ENCODE measurements at places on chromosomes 7 and 10. TPM values are rescaled to one million over a fixed set of nuclear protein-coding genes. Genes with fewer than 3 reads are reported as not detected.

DNA sequence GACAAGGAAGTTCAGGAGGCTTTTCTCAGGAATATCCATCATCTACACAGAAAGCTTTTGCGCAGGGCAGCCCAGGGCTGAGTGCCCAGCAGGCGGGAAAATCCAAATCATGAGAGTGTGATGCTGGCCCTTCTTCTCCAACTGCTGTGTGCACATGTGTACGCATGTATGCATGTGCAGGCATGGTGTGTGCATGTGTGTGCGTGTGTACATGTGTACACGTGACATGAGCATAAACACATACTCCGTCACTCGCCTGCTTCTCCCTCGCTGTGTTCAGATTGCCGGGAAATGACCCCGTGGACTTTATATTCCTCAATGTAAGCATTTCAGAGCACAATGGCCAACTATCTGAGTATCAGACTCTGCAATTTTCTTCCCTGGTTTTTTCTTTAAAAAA is 85.1 kb downstream of the PRPF18 start:
- H3K27ac ChIP-seq: peak overlapping the region; percentile 61
- peaks cover 43% of the 10 kb centered on the region for H3K4me1 ChIP-seq
- H3K36me3 ChIP-seq: peaks cover 11% of the 10 kb centered on the region
- H3K4me3 ChIP-seq: no peak overlapping the region
- DNase-seq: no peak

DNA sequence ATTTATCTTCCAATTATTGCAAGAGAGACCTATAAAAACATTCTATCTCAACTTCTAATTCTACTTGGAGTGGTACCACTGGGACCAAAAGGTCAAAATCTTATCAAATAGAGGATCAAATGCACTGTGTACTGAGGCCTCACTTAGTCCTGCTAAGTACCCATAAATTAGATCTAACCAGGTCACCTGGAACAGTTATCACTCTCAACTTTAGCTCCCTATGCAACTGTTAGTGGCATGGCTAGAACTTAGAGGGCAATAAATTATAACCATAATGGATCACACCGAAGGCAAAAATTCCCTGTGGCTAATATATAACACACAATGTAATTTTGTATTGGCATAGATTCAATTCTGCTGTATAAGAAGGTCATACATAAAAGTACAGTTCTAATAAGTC is 428.9 kb downstream of the PCDH15 start:
- no peak overlapping the region for H3K27ac ChIP-seq
- no peak for DNase-seq
- H3K27me3 ChIP-seq: no peaks in the 10 kb centered on the region
- H3K4me3 ChIP-seq: no peak overlapping the region
- H3K4me1 ChIP-seq: no peaks in the 10 kb centered on the region
- no peaks in the 10 kb centered on the region for H3K36me3 ChIP-seq

- H3K36me3 ChIP-seq: no peaks in the 10 kb centered on the region
- DNase-seq: no peak
- H3K4me3 ChIP-seq: no peak overlapping the region
- peaks cover 10% of the 10 kb centered on the region for H3K4me1 ChIP-seq
Measured at GRCh38 chr10:48941427-48942075, 1.9 kb upstream of the LRRC18 start.

DNA sequence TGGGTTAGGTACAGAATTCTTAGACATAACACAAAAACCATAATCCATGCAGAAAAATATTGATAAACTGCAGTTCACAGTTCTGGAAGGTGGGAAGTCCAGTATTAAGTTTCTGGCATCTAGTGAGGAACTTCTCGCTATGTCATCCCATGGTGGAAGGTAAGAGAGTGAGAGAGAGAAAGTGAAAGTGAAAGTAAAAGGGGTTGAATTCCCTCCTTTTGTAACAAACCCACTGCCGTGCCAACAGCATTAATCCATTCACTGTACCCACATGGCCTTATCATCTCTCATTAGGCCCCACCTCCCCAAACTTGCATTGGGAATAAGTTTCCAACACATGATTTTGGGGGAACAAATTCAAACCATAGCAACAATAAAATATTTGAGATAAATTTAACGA is 17.1 kb downstream of the ZNF485 start:
- H3K27me3 ChIP-seq: no peaks in the 10 kb centered on the region
- no peak overlapping the region for H3K27ac ChIP-seq
- H3K4me1 ChIP-seq: no peaks in the 10 kb centered on the region
- no peak for DNase-seq
- H3K4me3 ChIP-seq: no peak overlapping the region

GRCh38 chr7:69374044-69374425 is 224.2 kb upstream of the AUTS2 start:
- no peaks in the 10 kb centered on the region for H3K36me3 ChIP-seq
- H3K4me3 ChIP-seq: no peak overlapping the region
- peaks cover 2% of the 10 kb centered on the region for H3K4me1 ChIP-seq
- H3K27me3 ChIP-seq: peaks cover 7% of the 10 kb centered on the region
- DNase-seq: no peak

Gene UNC5B
- 31.6 TPM for total RNA-seq

DNA sequence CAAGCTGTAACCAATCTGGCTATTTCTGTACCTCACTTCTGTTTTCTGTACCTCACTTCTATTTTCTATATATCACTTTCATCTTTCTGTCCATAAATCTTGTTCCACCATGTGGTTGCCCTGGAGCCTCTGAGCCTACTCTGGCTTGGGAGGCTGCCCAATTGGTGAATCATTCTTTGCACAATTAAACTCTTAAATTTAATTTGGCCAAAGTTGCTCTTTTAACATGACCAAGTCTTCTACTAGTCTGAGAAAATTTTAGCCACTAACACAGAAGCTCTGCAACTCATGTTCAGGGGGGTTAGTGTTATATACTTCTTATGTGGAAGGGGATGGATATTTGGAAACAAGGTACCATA is 503.5 kb downstream of the KIF20B start:
- H3K27me3 ChIP-seq: no peaks in the 10 kb centered on the region
- no peaks in the 10 kb centered on the region for H3K36me3 ChIP-seq
- H3K4me3 ChIP-seq: no peak overlapping the region
- H3K4me1 ChIP-seq: no peaks in the 10 kb centered on the region
- no peak overlapping the region for H3K27ac ChIP-seq

Gene PON3
- 0.62 TPM for total RNA-seq

DNA sequence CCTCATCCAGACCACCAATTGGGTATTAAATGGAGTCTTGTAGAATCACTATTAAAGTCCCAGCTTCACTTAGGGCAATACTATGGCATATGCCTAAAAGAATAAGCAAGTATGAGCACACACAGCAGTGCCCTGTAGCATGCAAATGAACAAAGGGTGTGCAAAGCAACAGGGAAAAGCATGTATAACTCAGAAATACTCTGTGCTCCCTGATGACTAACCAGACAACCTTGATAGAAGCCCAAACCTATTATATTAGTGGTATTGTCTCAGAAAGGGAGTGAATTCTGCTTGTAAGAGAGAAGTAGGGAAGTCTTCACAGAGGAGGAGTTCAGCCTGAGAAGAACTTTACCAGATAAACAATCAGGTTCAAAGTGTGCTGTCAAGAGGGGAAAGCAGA is 131.2 kb downstream of the DGKI start:
- DNase-seq: no peak
- H3K4me3 ChIP-seq: no peak overlapping the region
- no peak overlapping the region for H3K27ac ChIP-seq

Gene FOXI2
- total RNA-seq: 1.4 TPM

DNA sequence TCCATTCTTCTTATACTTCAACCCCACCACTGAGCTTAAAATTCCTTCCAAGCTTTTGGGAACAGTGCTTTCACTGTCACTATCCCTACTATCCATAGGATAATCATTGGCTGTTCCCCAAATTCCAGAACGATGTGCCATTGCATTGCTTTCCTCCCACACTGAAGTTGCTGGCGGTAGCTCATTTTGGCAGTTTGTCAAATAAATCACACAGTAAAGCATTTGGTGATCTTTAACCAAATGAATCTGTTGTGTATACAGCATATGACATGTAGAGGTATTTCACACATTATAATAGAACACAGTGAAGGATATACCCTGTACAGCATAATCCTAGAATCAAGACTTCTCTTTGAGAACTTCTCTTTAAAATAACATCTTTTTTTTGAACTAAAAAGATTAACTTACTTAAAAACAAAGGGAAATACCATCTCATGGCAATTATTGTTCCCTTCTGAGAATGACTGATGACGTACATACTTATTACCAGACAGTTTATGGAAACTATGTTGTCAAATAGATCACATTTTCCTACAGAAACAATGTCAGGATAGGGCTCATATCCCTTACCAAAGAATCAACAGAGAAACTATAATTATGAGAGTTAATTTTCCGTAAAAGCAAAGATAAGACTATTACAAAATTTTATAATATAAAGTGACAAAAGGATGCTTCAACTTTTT is 93.6 kb downstream of the CTNNA3 start:
- H3K27me3 ChIP-seq: no peaks in the 10 kb centered on the region
- H3K4me1 ChIP-seq: peaks cover 11% of the 10 kb centered on the region
- H3K4me3 ChIP-seq: no peak overlapping the region
- no peaks in the 10 kb centered on the region for H3K36me3 ChIP-seq
- no peak overlapping the region for H3K27ac ChIP-seq
- no peak for DNase-seq

DNA sequence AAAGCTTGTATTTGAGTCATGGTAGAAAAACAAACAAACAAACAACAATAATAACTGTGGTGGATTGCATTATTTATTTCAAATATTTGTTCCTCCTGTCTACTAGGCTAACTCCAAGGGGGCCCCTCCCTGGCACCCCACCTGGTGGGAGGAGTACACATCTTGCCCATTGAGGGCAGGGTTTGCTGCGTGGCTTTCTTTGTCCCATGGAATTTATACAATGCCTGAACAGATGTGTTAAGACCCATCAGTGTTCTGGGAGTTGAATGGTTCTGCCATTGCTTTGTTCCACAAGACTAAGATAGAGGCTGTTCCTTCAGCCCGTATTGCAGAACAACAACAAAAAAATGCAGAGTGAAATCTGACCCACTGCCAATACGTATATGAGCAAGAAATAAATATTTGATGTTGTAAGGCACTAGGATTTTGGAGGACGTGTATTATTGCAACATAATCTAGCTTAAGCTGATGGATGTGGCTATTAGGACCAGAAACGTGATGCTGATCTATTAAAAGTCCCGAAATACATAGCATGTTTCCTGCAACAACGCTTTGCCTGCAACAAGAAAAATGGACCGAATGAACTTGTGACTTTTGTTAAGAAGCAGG is 119.1 kb upstream of the JCAD start:
- H3K4me3 ChIP-seq: no peak overlapping the region
- no peak for DNase-seq
- H3K27ac ChIP-seq: no peak overlapping the region
- H3K27me3 ChIP-seq: no peaks in the 10 kb centered on the region
- H3K4me1 ChIP-seq: no peaks in the 10 kb centered on the region

DNA sequence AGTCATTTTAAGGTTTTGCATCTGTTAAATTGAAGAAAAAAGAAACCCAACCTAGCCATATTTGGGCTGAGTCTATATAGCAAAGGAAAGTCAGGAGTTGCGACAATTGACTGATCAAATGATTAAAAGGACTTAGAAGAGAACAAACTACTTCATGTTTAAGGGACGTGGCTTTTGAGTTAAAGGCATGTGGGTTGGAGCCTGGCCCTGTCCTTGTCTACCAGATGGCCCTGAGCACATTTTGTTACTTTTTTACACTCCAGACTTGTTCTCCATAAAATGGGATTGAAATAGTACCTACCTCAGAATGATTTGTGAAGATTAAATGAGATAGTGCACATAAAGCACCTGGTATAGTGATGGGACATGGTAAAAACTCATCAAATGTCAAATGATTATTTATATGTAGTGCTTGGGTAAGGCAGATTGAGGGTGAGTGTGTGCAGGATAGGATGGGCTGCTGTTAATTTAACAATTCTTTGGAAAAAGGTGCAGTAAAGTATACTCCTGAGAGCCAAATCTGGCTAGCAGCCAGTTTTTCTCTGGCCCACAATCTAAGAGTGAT is 168.3 kb downstream of the KIF20B start:
- no peak overlapping the region for H3K27ac ChIP-seq
- H3K36me3 ChIP-seq: no peaks in the 10 kb centered on the region
- peaks cover 20% of the 10 kb centered on the region for H3K4me1 ChIP-seq
- peaks cover 7% of the 10 kb centered on the region for H3K27me3 ChIP-seq
- DNase-seq: no peak

- no peaks in the 10 kb centered on the region for H3K27me3 ChIP-seq
- H3K4me3 ChIP-seq: no peak overlapping the region
- no peak overlapping the region for H3K27ac ChIP-seq
- DNase-seq: no peak
- no peaks in the 10 kb centered on the region for H3K36me3 ChIP-seq
- peaks cover 41% of the 10 kb centered on the region for H3K4me1 ChIP-seq
Measured at GRCh38 chr10:50467209-50467608, 156.5 kb downstream of the SGMS1 start.

GRCh38 chr7:34011696-34012095 is 106.4 kb downstream of the BMPER start:
- no peak overlapping the region for H3K27ac ChIP-seq
- no peaks in the 10 kb centered on the region for H3K36me3 ChIP-seq
- H3K27me3 ChIP-seq: no peaks in the 10 kb centered on the region
- no peak overlapping the region for H3K4me3 ChIP-seq
- 0 out of 2 replicates have a peak, but pooled peaks cover 3% of the 10 kb centered on the region for H3K4me1 ChIP-seq

Gene URGCP
- 19.5 TPM for total RNA-seq

DNA sequence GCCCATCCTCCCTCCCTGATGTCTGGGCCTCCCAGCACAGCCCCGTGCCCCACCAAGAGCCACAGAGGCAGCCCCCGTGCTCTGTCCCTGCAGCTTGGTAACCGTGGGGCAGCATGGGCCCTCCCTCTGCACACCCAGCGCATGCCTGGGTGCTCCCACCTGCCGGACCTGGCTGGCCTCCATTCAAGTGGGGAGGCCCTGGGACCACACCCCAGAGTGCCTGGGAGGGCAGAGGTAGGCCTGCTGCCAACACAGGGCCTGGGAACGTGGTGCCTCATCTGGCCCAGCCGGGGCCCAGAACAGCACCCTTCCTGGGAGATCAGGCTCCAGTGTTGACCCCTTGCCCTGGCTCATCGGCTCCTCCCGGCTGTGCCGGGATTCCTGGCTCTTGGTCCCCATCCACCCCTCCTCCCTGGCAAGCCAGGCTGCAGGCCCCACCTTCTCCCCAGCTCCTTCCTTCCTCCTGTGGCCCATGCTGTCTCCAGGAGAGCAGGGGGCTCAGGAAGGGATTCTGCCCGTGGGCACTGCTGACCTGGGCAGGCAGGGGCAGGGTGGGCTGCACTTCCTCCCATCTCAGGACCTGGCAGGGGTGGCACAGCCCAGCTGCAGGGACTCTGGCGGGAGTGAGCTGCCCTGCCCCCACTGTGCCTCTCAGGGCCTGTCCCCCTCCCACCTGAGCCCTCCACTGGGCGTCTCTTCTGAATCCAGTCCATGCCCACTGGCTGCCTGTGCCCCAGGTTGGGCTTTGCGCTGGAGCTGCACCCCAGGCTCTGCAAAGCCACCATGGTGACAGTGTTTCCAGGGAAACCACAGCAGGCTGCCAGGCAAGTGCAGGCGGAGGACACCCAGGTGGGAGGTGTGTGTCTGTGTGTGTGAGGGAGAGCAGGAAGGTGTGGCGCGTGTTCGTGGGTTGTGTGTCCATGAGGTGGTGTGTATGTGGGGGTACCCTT is 32.6 kb downstream of the PWWP2B start:
- H3K4me3 ChIP-seq: no peak overlapping the region
- H3K4me1 ChIP-seq: no peaks in the 10 kb centered on the region
- no peaks in the 10 kb centered on the region for H3K27me3 ChIP-seq
- peak overlapping the region; percentile 47 for H3K27ac ChIP-seq
- no peak for DNase-seq

Gene AGBL3
- total RNA-seq: 1.6 TPM

Measured in WTC11 (cell line).